ENCODE measurements at places on chromosomes 1 and 21.

DNA sequence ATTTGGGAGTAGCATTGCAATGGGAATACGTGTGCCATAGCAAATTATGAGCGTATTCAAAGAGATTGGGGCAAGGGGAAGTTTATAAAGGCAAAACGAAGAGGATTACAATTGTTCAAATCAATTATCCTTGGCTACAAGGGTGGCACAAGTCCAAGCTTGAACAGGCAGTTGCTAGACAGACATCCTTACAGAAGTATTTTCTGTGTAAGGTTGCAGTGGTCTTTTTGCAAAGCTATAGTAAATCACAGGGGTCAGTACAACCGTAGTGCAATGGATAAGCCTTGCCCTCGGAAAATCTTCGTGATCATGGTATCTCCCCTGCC, 37.4 kb upstream of the HAO2 start:
- DNase-seq = no peak

GRCh38 chr21:36890086-36890485, 76.4 kb downstream of the HLCS start:
- no peak for DNase-seq

GRCh38 chr1:28170001-28170596, 6.4 kb downstream of the PTAFR start:
- DNase-seq = no peak

DNA sequence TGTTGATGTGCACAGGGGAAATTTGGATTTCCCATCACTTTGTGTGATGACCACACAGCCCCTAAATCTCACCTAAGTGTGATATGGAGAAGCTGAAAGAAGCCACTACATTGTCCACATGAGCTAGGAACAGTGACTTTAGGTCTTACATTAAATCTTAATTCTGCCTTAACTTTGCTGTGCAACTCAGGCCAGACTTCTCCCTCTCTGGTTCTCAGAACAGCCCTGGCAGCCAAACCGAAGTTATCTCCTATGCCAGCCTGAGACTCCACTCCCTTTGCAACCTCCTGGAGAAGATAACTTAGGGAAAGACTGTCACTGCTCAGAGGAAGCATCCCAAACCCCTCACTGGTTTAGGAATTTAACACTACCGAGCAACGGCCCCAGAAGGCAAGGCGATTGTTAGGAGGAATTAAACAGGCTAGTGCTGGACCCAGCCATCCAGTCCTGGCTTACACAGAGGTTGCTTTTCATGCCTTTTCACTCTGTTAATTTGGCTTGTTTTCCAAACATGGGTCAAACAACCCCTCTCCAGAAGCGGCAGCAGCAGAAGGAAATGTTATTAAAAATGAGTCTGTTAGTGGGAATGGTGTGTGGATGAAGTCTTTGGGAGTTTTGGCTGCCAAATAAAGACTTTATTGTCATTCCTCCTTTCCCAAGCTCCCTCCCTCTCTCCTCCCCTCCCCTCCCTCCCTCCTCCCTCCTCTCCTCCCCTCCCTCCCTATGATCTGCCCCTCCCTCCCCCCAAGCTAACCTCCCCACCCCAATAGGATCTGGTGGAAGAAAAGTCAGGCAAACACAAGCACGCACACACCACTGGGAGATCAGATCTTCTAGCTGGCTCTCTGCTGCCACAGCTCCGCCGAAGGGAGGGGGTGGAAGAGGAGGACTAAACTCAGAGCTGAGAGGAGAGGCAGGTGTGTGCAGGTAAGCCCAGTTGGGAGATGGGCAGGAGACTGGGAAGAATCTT, at the start of gene PRELP:
PRELP (plus strand) TSS at position 795 of the 970 bp plus-strand sequence. CDS start 7,379 bp downstream, outside the sequence.
- DNase-seq = peak; percentile 38

DNA sequence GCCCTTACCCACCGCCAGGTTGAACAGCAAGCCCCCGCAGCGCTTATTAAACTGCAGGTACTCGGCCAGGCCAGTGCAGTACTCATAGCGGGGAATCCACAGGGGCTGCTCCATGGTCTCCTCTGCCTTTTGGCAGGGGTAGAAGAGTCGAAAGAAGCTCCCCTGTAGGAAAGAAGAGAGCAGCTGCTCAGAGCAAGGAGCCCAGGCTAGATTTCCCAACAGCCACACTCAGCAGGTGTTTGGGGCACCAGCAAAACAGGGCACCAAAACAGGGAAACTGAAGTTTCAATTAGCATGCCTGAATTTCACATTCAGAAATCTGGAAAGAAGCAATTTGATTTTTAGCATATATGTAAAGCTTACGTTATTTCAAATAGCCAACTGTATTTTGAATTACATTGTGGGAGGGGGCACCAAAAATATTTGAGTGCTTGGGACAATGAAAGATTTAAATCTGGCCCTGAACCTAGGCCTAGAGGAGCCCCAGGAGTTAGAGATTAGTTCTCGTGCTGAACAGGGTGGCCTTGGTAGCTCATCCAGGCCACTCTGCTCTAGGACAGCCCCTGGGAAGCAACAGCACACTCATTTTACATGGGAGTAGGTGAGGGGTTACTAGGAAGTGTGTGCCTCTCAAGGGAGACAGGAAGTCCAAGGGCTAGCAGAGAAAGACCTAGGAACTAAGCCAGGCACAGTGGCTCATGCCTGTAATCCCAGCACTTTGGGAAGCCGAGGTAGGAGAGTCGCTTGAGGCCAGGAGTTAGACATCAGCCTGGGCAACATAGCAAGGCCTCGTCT, 8.2 kb downstream of the PAFAH2 start:
- no peak for DNase-seq

DNA sequence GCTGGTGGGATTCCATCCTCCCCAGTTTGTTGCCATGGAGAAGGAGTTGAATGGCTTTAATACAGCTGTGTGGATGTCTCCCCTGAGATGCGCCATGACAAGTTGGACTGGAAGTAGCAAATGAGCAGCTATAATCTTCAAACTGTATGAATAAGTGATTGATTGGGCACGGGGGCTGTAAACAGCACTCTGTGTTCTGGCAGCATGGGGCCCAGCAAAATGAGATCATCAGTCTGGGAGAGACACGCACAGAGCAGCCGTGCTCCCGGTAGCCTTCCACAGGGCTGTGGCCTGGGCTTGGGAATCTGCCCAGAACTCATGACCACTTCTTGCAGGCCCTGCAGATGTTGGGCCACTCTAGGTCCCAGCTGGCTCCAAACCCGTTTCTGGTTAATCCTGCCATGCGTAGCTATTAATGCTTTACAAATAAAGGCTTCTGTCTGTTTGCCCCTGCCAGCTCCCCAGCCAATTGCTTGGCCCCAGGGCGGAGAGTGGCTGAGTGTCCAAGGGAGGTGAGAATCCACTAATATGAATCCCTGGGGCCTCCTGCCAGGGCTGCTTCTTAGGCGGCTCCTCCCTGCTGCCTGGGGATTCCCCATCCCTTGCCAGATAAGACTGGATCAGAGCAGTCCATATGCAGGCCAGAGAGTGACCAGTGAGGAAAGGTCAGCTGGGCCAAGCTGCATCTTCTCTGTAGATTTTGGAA, 642.9 kb downstream of the AJAP1 start:
- no peak for DNase-seq

DNA sequence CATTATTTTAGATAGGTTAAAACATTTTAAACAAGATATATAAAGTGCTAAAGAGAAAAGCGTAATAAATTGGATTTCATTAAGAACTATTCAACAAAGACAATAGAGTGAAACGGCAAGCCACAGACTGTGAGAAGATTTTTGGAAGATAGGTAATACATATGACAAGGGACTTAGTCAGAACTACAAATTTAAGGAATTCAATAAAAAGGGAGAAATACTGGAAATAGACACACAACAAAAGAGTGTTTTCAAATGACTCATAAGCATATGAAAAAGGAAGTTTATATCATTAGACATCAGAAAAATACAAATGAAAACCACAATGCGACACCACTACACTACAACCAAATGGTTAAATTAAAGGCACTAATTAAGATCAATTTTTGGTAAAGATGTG, 90.5 kb downstream of the GDAP2 start:
- DNase-seq = no peak

DNA sequence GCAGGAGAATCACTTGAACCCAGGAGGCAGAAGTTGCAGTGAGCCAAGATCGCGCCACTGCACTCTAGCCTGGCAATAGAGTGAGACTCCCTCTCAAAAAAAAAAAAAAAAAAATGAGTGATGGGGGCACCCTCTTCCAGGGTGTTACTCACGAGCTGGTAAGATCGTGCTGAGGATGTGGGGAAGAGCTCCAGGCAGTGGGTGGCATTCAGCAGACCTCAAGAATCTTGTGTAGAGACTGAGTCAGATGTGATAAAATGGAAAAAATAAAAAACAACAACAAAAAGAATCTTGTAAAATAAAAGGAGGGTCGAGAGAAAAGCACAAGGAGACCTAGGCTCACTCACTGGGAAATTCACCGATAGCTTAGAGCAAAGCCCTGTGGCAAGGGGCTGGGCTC, 38.5 kb downstream of the EPHA2 start:
- DNase-seq = no peak

- no peak for DNase-seq
Measured at GRCh38 chr1:161791904-161792655, 26.0 kb downstream of the ATF6 start.

- DNase-seq = peak; percentile 27
Measured at GRCh38 chr21:41361786-41362604, at the start of gene MX2. MX2 (plus strand) TSS chr21:41362027; CDS start chr21:41376907, 14,880 bp downstream.

DNA sequence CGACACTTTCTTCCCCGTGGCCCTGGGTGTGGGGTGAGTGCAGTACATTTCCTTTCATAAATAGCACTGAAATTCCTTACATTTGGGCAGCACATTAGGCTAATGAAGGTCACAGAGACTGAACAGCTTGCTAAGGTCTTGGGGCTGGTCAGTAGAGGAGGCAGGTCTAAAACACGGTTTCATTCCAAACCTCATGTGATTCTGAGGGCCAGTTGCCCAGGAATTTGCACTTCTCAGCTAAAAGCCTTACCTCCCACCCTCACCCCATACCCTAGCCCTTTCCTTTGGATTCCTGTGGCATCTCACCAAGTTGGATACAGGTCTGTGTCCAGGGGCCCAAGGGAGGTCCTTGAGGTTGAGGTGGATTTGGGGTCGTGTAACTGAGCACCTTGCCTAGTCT, 147.8 kb upstream of the CD34 start:
- DNase-seq = no peak

DNA sequence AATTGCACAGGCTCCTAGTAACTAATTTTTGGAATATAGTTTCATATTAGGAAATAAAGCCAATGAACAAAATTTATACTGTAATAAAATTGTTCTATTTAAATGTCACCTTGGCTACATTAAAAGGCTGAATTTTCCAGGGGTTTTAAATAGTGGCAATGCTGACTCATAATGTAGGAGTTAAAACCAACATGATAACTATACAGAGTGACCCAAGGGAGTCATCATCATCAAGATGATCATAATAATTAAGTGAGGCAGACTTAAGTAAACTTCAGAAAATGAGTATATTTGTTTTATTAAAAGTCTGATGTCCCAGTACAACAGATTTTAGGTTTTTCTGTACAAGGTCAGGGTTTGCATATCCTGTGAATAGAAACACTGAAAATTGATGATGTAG, 183.4 kb downstream of the PLPPR4 start:
- DNase-seq = no peak

DNA sequence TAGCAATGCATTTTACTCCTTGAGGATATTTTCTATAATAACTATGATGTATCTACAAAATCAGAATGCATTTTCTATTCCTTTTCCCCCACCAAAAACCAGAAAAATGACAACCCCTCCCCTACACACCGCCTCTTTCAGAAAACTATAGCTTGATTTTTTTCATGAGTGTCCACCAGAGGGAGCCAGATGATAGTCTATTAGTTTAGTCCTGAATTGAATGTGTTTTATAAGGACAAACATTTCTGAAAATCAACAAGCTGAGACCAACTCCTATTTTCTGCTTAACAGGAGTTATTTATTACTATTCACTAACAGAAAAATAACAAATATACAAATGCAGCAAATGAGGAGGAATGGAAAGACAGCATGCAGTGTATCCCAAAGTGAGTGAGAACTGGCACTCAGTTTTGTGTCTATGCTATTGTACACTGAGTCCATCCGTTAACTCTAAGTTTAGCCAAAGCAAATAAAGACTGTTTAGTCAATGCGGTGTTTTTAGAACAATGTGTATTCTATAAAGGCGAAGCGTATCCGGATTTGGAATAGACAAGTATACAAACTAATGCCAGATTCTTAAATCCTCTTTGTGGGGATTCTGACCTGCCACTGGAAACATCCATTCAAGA, 182.6 kb downstream of the VAV3 start:
- peak; percentile 49 for DNase-seq

DNA sequence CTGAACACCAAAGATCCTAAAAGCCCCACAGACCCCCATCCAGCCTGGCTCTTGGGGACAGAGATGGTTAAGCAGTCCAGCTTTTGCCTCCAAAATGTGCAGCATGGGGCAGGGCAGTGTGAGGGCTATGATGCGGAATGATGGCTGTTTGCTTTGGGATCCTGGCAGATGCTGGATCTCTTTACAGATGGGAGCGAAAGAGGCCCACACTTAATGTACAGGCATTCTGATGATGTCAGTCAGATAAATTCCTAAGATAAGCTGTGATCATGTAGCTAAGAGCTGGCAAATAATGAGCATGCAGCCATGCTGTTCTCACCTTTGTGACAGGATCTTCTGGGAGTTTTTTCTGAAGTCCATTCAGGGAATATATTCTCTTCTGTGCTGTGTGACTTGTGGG, 17.6 kb upstream of the KCNQ4 start:
- no peak for DNase-seq

DNA sequence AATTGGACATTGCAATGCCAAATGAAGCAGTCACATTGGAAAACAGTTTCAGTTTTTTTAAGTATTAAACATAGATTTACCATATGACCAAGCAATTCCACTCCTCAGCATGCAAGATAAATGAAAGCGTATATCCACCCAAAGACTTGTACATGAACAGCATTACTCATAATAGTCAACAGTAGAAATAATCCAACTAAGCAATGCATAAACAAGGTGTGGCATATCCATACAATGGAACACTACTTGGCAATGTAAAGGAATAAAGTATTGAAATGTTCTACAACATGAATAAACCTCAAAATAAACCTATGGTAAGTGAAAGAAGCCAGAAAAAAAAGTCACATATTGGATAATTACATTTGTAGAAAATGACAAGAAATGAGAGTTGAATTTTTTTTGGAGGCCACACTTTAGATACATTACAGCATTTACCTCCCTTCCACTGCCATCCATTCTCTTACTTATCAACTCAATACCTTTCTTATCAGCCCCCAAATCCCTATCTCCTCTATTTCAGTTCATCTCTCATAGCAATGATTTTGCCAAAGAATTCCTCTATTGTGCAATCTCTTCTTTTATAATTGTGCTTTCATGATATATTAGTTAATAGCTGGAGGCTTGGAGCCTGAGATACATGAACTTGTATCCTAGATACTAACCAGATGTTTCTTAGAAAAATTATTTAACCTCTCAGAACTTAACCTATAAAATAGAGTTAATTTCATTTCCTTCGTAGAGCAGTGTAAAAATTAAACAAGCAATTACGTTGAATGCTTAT, 414.2 kb upstream of the C1orf87 start:
- DNase-seq = no peak

DNA sequence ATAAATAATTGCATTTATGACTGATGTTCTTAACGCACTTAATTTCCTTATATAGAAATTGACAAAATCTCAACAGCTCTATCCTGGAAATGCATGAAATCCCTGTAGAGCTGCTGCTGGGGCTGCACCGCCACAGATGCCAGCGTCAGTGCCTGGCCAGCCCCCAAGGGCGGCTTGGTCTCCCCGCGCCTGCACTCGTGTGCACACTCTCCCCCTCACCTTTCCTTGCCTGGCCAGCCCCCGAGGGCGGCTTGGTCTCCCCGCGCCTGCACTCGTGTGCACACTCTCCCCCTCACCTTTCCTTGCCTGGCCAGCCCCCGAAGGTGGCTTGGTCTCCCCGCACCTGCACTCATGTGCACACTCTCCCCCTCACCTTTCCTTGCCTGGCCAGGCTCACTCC, 11.3 kb downstream of the TPRG1L start:
- DNase-seq = no peak

All from NCI-H1436 (cell line).